HCEC 1CT (cell line): ENCODE measurements at places on chromosomes 2 and 18.

- no peak for DNase-seq
Observed at GRCh38 chr18:72542984-72543356, 1.2 kb downstream of the CBLN2 start.

- DNase-seq: no peak
Observed at GRCh38 chr18:23810396-23810795, 121.1 kb downstream of the LAMA3 start.

DNA sequence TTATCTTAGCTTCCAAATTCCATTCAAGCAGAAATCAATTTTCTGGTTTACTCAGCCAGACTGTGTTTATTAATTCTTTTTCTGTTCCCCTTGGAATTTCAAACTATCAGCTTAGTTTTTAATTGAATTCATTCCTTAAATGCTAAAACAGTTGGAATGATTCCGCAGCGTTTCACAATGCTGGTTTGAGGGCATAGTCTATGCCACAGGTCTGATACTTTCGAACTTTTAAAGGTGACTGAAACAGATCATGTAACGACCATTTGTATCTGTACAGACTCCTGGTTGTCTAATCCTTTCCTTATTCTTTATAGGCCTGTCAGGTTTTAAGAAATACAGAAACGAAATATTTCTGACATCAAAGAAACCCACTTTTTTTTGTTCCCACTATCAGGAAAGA lies 45.4 kb downstream of the STPG4 start:
- no peak for DNase-seq

DNA sequence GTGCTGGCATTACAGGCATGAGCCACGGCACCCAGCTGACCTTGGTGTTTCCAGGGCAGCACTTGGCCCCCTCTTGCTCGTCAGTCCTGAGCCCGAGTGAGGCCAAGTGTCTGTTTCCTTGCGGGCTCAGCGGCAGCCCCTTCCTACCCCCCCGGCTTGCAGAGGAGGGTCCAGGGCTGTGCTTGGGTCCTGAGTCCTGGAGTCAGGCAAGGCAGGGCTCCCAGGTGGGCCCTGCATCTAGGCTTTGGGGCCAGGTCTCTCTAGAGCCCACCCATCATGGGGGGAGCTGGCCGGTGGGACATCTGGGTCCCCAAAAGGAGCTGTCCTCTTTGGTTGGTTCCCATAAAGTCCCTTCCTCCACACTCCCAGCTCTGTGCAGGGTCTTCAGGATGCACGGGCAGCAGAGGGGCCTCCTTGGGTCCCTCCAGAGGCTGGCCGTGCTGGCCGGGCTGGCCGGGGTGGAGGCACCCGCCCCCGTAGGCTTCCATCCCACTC lies 63.7 kb upstream of the HPCAL1 start:
- no peak for DNase-seq

DNA sequence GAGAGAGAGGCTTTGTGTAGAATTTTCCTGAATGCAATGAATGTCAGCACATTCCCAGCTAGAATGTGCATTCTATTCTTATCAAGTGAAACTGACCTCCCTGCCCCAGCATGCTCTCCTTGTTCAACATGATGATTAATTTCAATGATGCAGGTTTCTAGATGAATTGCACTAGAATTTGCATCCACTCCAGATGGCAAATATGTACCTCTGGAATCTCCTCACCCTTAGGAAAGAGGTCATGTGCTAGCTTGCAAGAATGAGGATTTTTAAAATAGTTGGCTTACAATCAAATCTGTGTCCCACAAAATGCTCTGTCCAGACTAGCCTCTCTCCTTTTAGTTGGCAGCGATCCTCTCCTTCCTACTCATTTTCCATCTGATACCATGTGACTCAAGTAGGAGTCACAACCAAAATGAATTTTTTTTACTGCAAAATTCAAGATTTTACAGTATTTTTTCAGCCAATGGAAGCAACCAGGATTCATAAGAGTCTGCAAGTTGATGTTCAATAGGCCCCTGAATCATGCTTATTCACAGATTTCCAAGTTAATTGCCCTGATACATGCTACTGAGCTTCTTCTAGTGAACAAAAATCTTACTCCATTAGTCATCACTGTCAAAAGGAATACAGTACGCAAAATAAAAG lies 21.0 kb upstream of the STAT4 start:
- peak; percentile 98 for DNase-seq

DNA sequence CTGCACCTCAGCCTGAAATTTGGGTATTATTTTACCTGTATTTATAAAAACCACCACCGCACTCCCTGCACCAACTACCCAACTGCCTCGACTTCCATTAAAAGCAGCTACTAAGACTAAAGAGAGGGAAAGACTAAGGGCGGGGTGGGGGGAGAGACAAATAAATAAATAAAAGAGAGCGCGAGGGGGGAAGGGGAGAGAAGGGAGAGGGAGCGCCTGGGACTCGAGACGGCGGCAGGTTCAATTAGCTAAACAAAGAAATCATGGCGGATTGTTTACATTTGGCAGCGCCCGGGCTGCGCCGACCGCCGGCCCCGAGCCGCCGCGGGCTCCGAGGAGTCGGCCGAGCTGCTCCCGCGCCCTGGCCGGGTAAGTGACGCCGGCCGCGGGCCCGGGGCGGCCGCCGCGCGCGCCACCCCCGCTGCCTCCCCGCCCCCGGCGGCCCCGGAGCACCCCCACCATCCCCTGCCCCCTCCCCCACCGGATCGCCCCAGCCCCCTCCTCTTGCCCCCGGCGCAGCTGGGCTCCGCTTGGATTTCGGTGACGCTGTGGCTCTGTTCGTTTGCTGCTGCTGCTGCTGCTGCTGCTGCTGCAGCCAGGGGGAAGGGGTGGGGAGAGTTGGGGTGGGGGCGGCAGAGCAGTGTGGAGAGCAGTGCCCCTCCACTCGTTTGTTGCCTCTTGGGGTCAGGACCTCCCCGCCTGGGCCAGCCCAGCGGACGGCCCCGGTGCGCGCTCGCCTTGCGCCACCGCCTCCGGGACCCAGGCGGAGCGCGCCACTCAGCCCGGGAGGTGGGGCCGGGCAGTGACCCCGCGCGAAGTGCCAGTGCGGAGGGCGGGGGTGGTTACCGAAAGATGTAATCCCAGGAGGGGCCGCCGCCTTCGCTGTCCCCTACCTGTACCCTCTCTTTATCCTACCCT lies 187.2 kb upstream of the FANCL start:
- DNase-seq: no peak

DNA sequence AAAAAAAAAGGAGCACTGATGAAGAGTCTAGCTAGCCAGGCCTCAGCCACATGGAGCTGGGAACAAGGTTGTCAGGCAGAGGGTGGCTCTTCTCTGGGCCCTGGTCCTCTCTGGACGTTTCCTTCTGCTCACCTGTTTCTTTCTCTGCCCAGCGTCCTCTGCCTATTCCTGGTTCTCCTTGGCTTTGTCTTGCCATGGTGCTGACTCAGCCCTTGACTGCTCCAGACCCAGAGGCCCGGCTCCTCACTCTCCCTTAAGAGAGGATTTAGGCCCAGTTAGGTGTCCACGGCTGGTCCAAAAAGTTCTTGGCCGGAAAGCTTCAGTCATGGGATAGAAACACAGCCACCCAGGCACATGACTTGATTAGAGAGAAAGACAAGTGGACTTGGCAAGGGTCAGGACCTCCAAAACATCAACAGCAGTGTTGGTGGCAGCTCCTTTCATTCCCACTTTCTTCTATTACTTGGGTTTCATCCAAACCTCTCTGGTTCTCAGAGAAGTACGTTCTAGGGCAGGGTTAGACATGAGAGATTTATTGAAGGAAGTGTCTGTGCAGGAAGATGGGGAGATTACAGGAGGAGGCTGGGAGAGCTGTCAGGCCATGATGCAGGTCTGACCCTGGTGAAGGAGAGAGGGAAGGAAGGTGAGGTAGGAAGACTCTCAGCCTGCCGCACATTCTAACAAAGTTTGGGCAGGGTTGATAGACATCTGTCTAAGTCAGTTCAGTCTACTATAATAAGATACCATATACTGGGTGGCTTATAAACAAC lies 14.5 kb upstream of the ATG16L1 start:
- DNase-seq: no peak

DNA sequence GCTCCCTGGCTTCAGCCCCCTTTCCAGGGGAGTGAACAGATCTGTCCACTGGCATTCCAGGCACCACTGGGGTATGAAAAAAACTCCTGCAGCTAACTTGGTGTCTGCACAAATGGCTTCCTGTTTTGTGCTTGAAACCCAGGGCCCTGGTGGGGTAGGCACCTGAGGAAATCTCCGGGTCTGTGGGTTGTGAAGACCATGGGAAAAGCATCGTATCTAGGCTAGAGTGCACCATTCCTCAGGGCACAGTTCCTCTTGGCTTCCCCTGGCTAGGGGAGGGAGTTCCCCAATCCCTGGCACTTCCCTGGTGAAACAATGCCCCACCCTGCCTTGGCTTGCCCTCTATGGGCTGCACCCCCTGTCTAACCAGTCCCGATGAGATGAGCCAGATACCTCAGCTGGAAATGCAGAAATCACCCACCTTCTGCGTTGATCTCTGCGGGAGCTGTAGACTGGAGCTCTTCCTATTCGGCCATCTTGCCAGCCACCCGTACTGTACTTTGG lies 34.1 kb downstream of the TFPI start:
- no peak for DNase-seq

GRCh38 chr2:222806526-222807137 lies 54.2 kb upstream of the ACSL3 start:
- no peak for DNase-seq

DNA sequence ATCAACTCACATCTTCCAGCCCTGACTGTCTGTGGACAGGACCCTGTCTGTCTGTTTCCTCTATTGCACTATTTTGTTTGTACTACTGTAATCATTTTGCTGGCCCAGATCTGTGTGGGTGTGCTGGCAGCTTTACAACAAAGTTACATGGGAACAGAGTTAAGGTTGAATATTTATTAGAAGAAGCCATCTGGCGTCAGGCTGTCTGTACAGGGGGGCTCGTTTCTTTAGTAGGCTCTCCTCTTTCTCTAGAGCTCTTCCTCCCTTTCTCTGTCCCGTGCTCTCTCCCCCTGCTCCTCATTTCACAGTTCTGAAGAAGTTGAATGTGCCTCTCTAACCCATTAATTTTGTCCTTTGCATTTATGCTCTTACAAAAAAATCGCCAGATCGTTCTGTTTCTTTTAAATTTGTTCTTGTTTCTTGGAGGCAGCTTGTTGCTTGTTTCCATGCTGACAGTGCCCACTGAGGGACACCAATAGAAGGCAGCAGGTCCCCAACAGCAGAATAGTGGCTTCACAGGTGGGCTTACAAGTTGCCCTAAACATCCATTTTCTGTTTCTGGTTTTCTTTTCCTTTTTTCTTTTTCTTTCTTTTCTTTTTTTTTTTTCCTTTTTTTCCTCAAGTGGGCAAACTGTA lies 315.2 kb upstream of the ZEB2 start:
- DNase-seq: peak; percentile 50

DNA sequence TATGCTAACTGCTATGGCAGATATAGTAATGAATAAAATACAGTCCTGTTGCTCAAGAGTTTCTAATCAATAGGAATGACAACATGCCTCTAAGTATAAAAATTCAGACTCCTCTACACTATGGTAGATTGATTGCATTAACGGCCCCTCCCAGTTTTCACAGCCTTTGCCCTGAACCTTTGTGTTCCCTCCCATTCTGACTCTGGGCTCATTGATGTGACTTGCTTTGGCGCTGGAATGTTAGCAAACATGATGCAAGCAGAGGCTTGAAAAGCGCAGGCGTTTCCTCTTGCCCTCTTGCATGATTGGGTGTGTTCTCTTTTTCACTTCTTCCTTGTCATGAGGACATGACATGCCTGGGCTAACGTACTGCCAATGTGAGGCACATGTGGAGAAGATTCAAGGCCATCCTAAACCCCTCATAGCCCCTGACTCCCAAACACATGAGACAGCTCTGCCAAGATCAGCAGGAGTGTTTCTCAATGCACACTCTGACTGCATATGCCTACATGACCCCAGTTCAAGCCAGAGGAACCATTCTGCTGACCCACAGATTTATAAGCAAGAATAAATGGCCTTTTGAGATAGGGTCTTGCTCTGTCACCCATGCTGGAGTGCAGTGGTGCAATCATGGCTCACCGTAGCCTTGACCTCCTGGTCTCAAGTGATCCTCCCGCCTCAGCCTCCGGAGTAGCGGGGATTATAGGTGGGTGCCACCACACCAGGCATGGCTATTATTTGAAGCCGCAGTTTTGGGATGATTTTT lies 49.7 kb upstream of the CD28 start:
- no peak for DNase-seq

GRCh38 chr2:1645761-1646476 lies 98.4 kb downstream of the PXDN start:
- DNase-seq: no peak

GRCh38 chr18:644395-645004 lies 13.0 kb upstream of the TYMS start:
- DNase-seq: no peak

- no peak for DNase-seq
Observed at GRCh38 chr18:49778826-49779465, 34.4 kb downstream of the ACAA2 start.

DNA sequence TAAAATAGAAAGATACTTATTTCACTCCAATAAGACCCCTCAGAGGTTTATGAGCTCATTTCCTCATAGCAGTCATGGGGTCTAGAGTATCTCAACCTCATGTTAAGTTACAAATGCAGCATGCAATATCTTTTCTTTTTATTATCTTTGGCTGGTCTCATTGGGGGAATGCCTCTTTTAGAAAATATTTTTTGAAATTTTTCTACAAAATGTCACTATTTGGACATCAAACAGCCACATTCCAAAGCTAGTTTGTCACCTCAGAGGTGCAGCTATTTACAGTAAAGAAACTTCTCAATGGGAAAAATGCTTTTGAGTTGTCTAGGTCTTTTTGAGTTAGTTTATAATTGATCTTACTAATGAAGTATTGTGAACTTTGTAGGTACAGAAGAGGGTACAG lies 370.7 kb upstream of the LRATD1 start:
- no peak for DNase-seq

- peak; percentile 73 for DNase-seq
Observed at GRCh38 chr2:231611273-231612108, 18.8 kb downstream of the TEX44 start.
